ENCODE measurements at places on chromosomes 3 and 15. TPM values are rescaled to one million over a fixed set of nuclear protein-coding genes. Genes with fewer than 3 reads are reported as not detected.
A peak's percentile ranks its signal among the peaks of the same experiment; 100 is the strongest.

- ATAC-seq: no peak
Observed at GRCh38 chr3:137222736-137223225, 265.0 kb downstream of the IL20RB start.

GRCh38 chr3:71495708-71496472 lies 87.6 kb downstream of the FOXP1 start:
- ATAC-seq: peak; percentile 65

Gene HYKK
- total RNA-seq: 5.8 TPM

- ATAC-seq: no peak
Observed at GRCh38 chr3:41304593-41304992, 105.3 kb downstream of the CTNNB1 start.
